ENCODE measurements at places on chromosomes 11 and 22.

- no peak for DNase-seq
Observed at GRCh38 chr11:72081184-72081644, 564 bp downstream of the LRRC51 start.

GRCh38 chr11:48001438-48002021 is 21.2 kb downstream of the PTPRJ start:
- no peak for DNase-seq

GRCh38 chr11:44445500-44446365 is 119.7 kb upstream of the CD82 start:
- DNase-seq, result no peak

DNA sequence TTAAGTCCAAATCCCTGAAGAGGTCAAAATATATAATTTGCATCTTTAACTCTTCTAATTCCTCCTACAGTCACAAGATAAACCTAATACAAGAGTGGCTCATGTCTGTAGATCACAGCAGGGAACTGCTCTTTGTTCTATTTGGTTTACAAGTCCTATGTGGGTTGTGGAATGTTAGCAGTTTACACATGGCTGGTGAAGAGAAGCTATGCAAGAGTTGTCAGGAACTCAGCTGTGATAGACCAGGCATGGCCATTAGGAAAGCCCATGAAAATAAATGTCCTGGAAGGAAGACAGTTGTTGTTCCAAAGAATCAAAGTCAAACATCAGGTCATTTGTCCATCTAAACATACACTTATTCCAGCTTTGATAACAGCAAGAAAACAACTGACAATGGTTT is 312.4 kb upstream of the PITPNB start:
- no peak for DNase-seq

- DNase-seq, result no peak
Observed at GRCh38 chr11:83012168-83013067, 59.3 kb downstream of the RAB30 start.

DNA sequence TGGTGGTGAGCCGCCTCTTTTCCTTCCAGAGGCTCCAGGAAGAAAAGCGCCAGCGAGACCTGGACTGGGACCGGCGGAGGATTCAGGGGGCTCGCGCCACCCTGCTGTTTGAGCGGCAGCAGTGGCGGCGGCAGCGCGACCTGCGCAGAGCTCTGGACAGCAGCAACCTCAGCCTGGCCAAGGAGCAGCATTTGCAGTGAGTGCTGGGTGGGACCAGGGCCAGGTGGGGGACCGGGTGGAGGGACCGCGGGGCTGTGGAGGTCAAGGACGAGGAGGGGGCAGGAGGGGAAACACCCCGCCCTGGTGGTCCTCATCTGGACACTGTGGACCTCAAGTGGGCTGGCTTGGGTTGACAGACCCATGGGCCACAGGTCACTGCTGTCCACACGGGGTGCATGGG is 17.4 kb downstream of the RIBC2 start:
- DNase-seq, result no peak

GRCh38 chr11:63870351-63871140 is 31.6 kb downstream of the MARK2 start:
- no peak for DNase-seq

DNA sequence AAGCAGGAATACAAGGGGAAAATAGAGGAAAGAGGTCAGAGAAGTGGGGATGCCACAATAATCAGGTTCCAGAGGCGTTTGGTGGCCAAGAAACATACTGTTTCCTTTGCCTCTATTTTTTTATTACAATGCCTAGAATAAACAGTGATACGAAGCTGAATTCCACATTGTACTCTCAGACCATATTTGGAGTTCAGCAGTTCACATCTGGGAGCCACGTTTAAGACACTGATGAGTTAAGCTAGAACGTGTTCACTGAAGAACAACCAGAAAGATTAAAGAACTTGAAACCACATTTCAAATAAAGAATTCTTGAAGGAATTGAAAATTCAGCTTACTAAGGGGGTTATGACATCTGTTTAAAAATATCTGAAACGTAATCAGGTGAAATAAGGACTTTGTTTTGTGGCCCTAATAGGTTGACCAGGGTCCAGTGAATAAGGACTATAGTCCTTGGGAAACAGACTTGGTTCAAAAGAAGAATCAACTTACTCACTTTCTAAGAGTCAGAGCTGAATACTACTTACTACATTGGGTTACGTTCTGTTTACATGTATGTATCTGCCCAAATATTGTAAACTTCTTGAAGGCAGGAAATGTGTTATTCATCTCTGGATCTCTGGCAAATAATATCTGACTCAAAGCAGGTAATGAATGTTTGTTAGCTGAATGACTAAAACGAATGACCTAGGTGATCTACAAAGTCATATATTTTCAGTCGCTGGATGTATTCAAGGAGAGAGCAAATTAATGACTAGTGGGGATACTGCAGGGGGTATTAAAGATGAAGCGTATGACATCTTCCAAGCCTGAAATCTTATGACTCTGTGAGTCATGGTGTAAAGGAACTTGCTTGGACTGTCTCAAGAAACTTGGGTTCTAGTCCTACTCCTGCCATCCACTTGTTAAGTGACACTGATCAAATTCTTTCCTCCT is 247.0 kb upstream of the NARS2 start:
- DNase-seq, result no peak

GRCh38 chr11:23725752-23726151 is 771.1 kb upstream of the LUZP2 start:
- DNase-seq, result no peak

GRCh38 chr11:65067446-65067845 is 9.1 kb upstream of the NAALADL1 start:
- no peak for DNase-seq

- no peak for DNase-seq
Observed at GRCh38 chr11:12642806-12643428, 31.3 kb upstream of the TEAD1 start.

- DNase-seq, result no peak
Observed at GRCh38 chr11:119583585-119583984, 145.4 kb downstream of the NECTIN1 start.

- DNase-seq, result no peak
Observed at GRCh38 chr22:23837911-23838680, 710 bp downstream of the DERL3 start.

GRCh38 chr11:2096919-2097301 is 42.3 kb downstream of the IGF2 start:
- no peak for DNase-seq

DNA sequence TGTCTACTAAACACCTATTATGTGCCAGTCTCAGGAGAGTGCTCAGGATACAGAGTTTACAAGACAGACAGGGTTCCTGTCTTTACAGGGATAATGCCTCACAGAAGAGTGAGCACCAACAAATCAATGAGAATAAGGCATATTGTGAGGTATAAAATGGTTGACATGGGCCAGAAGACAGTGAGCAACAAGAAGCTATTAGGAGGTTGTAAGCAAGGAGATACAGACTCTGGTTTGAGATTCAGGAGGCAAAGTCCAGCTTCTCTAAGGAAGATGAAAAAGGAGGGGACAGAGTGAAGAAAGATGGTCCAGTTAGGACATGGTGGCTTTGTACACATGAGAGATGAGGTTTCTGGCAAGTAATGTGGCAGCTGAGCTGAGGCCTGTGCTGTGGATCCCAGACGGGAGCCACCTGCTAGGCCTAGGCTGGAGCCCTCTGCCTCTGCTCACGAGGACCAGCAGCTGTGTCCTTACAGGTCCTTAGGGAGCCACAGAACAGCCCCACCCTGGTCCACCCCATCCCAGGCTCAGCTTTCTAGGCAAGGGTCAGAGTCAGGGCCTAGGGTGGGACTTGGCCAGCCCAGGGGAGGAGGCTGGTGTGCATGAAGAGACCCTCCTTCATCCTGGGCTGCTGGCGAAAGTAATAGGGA is 110.5 kb downstream of the ZNF280B start:
- DNase-seq, result no peak

DNA sequence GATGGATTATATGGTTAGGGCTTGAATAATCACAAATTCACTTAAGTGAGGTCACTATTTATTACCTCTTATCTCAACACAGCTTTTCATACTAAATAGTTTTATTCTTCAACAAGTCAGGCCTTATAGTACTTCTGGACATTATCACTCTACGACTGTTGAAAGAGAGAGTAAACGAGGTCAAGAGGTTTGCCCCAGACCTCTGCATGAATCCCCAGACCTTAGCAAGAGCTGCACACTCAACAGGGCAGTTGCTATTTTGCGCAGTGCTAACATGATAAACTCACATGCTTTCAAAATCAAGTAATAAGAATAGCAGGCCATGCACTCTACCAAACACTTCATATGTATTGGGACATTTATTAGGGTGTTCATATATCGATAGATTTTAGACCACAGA is 60.5 kb downstream of the DDI1 start:
- no peak for DNase-seq

DNA sequence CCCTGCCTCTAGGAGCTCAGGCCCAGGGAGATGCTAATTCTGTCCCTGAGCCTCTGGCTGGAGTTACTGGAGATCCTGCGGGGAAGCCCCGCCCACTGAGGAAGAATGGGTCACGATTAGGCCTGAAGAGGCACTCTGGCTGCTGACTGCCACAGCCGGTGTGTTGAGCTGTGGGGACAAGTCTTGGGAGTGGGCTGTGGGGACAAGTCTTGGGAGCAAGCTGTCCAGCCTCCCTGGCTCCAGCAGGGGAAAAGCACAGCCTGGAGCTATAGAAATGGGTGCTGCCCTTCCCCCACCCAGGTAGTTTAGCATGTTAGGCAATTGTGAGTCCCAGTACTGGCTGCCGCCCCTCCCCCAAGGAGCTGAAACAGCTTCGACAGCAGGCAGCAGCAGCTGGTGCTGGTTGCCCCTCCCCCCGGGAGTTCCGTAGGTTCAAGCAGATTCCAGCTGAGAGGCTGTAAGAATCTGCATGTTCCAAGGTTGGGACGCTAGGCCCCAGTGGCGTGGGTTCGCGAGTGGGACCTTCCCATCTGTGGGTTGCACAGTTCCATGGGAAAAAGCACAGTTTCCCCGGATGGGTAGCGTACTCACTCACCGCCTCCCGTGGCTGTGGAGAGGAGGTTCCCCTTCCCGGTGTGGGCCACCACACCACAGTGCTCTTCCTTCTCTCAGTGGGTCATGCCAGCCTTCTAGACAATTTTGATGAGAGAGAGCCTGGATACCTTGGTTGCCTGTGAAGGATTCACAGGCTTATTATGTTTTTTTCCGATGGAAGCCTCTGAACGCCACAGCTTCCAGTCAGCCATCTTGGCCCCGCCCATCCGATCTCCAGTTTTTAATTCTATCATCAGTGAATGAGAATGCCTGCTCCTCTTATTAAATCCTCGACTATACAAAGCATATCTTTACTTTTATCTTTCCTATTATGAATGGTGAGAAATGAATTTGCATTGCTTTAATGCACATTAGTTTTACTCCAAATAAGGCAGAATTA is 61.5 kb downstream of the MSANTD4 start:
- no peak for DNase-seq

DNA sequence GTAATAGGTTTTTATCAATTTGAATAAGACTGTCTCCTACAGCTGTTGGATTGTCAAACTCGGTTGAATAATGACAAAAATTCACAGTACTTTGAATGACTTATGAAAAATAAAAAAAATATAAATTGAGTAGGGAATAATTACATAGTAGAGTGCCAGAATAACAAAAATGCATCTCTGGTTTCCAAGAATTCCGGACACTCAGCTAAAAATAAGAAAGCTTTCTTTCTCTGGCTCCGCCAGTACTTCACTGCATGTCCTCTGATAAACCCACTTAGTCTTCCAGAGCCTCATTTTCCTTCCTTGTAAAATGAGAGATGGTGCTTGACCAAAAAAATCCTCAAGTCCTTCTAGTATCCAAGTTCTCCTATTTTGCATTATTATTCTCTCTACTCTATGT is 374.6 kb upstream of the LUZP2 start:
- no peak for DNase-seq

- DNase-seq, result no peak
Observed at GRCh38 chr11:64998690-64999431, 2.1 kb upstream of the BATF2 start.

GRCh38 chr22:40449676-40450035 is 79.3 kb downstream of the SGSM3 start:
- DNase-seq, result no peak

- DNase-seq, result no peak
Observed at GRCh38 chr11:124950601-124951330, 3.2 kb upstream of the CCDC15 start.

DNA sequence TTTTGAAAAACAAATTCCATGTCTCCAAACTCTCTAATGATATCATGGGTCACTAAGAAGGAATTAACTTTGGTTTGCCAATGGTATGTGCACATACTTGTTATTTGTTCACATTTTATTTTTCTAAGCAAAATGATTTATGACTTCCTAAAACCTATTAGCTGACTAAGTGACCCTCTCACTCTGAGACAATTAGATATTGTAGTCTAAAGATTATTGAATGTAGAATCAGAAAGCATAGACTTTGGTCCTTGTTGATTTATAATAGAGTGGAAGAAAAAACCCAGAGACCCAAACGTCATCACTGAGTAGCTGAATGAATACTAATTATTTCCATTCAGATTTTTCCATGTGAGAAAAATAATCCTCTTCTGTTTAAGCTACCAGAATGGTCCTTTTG is 243.5 kb upstream of the ANO3 start:
- no peak for DNase-seq

- no peak for DNase-seq
Observed at GRCh38 chr22:19678949-19679521, 35.3 kb upstream of the SEPTIN5 start.

DNA sequence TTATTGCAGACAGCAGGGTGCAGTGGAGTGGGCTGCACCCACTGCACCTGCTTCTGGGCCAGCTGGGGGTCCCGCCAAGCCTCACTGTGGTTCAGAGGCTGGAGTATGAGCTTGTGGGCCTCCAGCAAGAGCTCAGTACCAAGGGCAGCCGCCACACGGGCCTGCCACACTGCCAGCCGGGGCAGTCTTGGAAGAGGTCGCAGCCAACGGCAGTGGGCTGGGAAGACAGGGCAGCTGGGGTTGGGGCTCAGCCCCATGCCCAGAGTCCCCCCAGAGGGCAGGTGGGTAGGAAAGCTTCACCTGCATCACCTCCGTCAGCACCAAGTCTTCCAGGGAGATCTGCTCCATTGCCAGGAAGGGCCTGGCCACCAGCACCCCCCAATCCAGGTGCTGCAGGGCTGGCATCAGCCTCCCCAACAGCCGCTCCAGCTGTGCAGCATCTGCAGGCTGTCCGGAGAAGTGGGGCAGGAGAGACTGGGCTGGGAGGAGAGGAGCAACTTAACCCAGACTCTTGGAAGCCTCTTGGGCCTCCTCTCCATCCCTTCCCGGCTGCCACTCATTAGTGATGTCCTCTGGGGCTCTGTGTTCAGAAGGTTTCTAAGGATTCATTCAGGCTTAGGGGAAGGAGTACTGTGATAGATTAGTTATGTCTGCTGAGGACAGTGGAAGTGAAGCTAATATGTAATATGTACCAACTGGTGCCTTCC is 1.1 kb upstream of the GSTT4 start:
- no peak for DNase-seq

DNA sequence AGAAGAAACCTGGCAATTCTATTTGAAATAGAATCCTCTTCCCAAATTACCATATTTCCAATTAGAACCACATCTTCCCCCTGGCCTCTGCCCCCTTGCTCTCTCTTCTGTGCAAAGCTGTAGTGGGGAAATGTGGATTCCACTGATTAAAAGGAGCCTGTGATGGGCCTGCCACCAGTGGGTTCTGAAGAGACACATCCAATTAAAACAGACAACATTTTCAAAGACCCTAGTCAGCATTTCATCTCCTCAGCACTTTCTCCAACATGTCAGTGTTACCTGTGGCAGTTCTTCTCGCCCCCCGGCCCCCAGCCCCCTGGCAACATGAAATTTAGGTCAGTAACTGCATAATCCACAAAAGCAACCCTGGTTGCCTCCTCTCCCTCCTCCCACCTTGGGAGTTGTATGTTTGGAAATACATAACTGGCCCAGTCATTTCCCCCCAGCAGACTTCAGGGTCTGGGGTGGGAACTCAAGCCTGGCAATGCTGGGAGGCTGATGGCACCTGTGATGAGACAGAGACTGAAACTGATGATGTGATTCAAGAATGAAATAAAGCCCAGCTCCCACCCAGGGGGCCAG is 99.9 kb upstream of the AMOTL1 start:
- no peak for DNase-seq
